ENCODE measurements at places on chromosomes 2 and 18.

DNA sequence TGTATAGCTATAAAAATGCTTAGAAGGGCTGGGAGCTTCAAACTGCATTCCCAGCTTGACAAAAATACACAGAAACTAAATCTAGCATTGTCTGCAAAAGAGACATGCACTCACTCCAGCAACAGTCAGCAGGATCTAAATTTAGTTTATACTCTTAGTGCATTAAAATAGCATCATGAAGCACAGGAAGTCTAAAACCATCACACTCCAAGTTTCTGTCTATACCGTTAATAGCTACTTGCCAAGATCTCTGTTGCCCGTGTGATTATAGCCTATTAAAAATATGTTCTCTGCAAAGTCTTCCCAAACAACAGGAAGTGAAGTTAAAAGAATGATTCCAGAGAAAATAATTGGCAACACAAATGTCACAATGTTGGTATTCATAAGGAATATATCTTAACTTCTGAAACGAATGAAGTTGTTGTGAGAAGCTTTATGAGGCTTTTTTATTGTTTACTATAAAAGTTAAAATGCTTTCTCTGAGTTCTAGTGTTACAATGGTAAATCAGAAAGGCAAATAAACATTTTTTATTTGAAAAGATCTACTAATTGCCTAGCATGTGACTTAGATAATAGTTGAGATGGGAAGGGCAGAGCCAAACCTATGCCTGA lies 184.2 kb downstream of the ZNF385B start:
- no peak for DNase-seq

DNA sequence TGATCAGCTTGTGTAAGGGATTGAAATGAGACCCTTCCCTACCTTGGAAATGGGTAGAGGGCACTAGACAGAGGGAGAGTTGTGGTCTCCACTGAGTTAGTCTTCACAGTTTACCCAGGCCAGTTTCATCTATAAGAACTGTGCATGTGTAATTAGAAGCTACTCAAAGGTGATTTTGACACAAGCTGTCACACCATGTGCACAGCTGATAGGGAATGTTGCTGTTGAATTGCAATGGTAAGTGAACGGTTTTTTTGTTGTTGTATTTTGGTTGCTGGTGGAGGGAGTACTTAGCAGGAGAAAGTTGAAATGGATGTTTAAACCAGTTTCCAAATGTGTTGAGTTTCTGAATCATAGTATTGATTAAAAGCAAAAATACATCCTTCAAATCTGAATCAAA lies 168.9 kb downstream of the LCLAT1 start:
- DNase-seq: no peak

DNA sequence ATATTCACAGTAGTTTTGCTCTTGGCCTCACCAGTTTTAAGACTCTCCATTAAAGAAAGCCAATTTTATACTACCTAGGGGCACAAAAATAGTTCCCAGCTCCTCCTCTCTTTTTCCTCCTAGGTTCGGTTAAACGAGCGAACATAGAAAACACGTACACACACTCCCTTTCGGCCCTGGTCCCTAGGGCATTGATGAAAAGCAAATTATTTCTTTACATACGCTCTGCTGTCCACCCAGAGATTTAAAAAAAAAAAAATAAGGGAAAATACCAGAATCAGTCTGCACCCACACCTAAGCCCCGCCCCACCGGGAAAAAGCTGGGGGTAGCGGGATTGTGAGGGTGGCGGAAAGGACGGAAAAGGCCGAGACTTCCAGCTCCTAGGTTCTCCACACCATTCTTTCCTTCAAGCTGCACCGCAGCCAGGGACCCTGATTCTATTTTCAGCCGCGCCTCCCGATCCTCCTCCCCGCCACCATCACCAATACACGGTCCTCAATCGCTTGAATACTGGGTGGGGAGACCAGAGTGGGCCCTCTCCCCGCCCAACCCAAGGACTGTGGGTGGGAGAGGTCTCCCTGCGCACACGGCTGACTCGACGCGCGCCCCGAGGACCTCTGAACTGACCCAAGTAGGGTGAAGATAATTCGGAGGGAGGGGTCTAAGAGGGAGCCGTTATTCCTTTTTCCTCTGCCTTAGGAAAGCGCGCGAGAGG lies 769 bp downstream of the ATF2 start:
- DNase-seq: no peak

DNA sequence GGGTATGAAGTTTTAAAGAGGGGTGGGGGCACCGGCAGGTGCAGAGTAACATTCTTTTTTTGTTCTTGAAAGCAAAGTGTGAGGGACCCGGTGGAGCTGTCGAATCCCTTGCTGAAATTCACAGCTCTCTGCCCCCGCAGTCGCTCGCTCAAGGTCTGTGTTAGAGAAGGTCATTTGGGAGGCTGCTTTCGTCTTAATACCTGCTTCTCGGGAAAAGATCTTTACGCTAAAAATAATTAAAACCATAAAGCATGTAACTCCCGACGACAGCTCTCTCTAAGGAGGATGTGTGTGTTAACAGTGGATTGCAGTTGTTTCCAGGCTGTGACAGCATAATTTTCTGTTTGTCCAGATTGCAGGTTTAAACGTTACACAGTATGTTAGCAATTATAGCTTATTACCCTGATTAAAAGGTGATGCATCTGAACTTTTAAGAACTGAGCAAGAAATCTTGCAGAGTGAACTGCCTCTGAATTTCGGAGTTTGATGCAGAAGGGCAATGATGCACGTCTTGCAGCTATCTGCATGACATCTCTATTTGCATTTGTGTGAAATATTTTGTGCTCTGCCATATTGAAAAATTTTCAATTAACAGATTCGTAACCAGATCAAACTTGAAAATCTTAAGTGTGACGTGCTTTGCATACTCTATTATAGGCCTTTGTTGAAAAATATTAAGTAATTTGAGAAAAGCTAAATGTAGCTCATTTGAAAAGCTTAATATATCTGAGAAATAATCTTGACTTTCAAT lies 954 bp downstream of the RAPGEF4 start:
- no peak for DNase-seq

DNA sequence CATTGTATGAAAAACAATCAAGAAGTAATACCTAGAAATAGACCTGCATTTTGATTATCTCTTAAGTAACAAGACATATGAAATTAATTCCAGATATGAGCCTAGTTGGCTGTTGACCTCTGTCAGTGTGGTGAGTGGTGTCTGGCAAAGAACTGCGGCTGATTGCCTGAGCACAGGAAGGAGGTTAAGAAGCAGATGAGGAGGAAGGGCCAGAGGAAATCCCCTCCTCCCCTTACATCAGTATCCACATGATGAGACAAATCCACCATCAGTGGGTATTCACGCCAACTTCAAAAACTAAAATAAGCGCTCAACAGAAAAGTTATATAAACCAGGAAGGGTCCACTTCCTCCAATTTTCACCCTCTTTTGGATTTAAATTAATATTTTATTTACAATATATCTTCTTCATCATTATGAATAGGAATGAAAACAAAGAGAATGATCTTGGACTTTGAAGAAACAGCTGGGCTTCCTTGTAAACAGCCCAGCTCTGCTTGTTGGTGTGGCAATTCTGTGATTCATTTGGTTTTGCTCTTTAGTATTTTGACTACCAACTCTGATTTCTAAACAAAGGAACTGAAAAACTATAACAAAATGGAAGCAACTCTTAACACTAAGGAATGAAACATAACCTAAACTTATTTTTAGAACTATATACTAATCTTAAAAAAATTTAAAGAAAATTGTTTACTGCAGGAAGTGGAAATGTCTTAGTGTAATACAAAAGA lies 27.3 kb downstream of the RFTN2 start:
- DNase-seq: no peak

GRCh38 chr2:119397196-119397595 lies 30.4 kb downstream of the DBI start:
- no peak for DNase-seq

DNA sequence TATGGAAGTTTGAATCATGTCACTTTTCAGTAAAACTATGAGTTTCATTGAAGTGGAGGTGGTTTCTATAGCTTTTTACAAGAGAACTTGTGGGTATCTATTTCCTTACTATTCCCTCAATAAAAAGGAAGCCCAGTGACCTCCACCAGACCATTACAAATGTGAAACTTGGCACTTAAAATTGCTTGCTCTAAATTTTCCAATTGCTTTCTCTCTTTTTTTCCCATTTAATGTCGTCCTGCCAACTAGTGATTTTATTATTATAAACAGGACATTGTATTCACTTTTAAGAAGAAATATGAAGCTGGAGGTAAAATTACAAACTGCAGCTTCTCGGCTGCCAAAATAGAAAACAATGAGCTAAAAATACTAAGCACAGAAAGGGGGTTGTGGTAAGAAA lies 208.2 kb upstream of the ALPP start:
- no peak for DNase-seq

- no peak for DNase-seq
Measured at GRCh38 chr2:42895134-42895790, 102.9 kb upstream of the HAAO start.

GRCh38 chr18:48724442-48724841 lies 185.6 kb downstream of the CTIF start:
- no peak for DNase-seq

- no peak for DNase-seq
Measured at GRCh38 chr2:101168706-101169105, 17.5 kb upstream of the TBC1D8 start.

DNA sequence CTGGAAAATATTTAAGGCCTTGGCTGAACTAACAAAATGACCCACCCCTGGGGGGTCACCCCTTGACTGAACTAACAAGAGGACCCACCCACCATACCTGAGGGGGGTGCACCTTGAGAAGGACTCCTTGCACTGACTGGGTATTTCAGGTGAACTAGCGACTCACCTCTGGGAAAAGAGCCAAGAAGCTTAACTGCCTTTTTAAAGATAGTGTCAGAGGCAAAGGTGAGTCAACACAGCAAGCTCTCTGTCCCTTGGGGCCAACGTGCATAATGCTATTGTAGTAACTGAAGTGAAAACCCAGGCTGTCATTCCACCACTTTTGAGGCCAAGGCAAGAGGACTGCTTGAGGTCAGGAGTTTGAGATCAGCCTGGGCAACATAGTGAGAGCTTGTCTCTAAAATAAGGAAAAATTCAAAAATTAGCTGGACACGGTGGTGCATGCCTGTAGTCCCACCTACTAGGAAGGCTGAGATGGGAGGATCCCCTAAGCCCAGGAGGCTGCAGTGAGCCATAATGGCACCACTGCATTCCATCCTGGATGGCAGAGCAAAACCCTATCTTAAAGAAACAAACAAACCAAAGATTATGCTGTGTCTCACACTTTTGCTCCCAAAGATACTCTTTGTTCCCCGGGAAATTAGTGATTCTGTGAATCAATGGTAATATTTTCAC lies 36.4 kb upstream of the ZCCHC2 start:
- DNase-seq: no peak

DNA sequence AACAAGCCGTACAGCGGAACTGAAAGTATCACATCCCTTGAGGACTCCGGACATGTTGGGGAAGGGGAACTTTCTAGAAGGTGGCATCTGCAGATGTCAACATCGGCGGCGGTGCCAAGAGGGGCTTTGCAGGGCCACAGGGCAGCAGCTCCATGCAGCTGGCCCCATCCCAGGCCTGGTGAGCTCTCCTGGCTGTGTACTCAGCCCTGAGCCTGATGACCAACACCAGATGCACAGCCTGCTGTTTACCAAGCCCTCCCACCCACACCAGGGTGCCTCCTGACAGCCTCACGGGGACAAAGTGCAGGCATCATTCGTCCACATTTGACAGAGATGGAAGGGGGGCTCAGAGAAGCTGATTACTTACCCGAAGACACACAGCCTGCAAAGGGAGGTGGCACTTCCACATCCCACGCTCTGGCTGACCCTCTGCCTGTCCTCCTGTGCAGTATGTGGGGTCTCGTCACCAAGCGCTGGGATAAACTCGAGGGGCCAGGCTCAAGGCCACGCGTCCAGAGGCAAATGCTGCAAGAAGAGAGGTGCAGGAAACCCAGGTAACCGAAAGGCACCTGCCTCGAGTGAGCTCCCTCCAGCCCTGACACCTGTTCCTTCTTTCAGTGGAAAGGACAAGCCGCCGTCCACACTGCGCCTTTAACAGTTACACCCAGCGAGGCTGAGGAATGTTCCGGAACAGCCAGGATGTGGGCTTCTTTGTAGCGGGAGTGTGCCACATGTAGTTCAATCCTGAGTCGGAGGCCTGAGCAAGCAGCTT lies 69.0 kb upstream of the ASAP2 start:
- no peak for DNase-seq

DNA sequence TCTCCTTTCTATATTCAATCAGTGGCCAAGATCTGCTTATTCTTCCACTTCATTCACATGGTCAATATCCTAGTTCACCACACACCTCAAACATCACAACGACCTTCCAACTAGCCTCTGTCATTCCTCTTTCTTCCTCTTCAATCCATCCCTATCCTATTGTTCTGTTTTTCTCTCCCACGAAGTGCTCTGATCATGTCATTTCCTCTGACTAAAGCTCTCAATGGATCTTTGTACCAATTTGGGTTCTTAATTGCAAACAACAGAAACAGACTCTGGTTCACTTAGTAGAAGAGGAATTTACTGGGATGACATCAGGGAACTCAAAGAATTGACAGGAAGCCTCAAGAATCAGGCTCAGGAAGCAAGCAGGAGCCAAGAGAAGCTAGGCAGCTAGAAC lies 23.5 kb downstream of the WNT10A start:
- no peak for DNase-seq

GRCh38 chr2:158243392-158243791 lies 141.7 kb downstream of the UPP2 start:
- no peak for DNase-seq

DNA sequence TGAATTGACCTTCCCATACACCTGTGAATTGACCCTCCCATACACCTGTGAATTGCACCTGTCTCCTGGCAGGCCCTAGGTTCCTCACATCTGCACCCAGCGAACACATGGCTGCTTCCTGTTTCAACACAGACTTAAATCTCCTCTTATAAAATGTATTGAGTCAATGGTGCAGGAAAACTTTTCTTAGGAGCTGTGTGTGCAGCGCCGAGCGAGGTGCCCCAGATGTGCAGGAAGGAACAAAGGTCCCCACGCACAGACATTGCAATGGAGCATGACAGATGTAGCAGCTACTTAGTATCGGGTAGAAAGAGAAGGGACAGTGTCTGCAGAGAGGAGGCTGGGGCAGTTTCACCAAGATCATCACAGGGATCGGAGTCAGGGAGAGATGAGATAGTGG lies 85.5 kb upstream of the PXDN start:
- DNase-seq: no peak

DNA sequence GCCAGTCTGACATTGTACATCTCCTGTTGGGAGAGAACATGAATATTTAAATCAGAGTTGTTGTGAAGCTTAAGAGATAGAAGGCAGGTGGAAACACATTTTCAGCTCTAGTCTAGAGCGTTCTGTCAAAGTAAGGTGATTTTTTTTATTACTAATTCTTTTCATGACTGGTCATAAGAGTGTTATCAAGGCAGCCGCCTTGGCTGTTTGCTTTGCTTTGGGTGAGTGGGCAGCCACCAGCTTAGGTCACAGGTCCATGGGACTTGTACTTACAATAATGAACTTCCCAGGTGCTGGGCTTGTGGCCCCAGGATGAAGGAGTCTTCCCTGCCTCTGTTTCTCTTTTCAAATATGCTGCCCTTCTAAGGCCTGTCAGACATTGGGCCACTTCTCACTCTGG lies 256.3 kb downstream of the SRBD1 start:
- DNase-seq: no peak

GRCh38 chr18:23583071-23583865 lies 3.0 kb downstream of the NPC1 start:
- no peak for DNase-seq

- no peak for DNase-seq
Measured at GRCh38 chr2:118657466-118657865, 190.0 kb downstream of the EN1 start.

- no peak for DNase-seq
Measured at GRCh38 chr18:38619129-38619528, 1053.5 kb upstream of the CELF4 start.

GRCh38 chr2:134417968-134418582 lies 164.2 kb downstream of the MGAT5 start:
- no peak for DNase-seq

Measured in brain pericyte (primary cell).